ENCODE measurements at places on chromosomes 7 and 10. TPM values are rescaled to one million over a fixed set of nuclear protein-coding genes. Genes with fewer than 3 reads are reported as not detected.

GRCh38 chr7:96838481-96838880, 128.8 kb upstream of the SEM1 start:
- no peak for DNase-seq

DNA sequence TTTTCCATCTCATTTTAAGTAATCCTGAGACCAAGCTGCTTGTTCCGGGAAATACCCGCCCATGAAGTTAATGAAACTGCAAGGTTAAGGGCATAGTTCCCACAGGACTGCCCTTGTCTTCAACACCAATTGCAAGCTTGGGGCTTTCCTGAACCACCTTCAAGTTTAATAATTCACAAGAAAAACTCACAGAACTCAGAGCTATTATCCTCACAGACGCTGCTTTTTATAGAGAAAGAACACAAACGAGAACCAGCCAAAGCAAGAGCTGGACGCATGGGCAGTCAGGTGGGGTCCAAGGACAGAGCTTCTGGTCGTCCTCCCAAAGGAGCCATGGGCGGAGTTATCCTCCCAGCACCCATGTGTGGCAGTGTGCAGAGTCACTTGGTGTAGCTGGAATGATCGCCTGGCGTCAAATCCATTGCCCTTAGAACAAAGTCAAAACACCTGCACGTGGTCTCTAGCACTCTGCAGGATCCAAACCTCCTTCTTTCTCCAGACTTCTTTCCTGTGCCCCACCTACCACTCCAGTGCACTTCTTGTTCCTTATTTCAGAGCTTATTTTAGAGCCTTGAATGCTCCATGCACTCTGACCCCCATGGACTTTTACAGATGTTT, 56.7 kb downstream of the SNX10 start:
- DNase-seq = no peak

- DNase-seq = no peak
Observed at GRCh38 chr10:124150807-124151417, 57.5 kb upstream of the CHST15 start.

- no peak for DNase-seq
Observed at GRCh38 chr7:107450970-107451369, 18.9 kb upstream of the GPR22 start.

DNA sequence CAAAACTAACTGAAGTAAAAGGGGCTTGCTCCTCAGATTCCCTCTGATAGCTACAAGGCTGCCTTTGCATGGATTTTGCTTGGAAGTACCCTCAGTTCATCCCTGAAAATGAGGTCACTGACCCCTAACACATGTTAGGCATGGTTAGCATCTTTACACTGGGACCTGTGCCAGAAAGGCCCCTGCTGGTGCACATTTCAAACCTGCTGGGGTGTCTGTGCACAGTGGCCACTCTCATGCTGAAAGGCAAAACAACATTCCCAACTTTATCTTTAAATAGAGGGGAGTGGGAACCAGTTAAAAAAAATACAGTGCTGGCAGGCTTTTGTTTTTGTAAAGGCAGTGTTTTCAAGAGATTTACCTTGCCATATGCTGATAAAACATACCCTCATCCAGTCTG, 99.1 kb downstream of the ANK3 start:
- DNase-seq = no peak

DNA sequence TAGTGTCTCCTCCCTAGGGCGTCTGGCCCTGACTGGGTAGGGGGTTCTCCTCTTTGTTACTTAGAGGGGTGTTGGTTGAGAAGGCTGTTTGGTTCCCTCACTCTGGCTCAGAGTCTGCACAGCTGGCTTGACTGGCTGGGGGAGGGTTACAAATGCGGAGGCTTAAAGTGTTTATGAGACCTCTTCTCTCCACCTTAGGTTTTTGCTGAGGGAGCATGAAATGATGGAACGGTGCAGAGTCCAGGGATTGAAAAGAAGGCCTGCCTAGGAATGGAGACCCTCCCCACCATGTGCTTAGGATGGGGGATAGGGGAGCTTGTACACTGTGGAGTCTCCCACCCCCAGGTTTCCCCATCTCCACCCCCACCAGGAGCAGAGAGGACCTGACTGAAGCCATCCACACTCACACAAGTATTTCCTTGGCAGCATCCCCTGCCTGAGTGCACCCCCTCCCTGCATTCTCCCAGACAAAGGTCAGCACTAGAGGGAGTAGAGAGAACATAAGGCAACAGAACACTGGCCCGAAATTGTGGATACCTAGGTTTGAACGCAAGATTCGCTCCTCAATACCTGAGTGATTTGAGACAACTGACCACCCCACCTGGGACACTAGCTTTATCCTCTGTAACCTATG, 1.7 kb upstream of the LDB1 start:
- no peak for DNase-seq

- DNase-seq = no peak
Observed at GRCh38 chr10:95545981-95546380, 15.2 kb downstream of the SORBS1 start.

Gene LIPJ
- not detected for total RNA-seq

Gene ACTL6B
- not detected for total RNA-seq

Data from natural killer cell (primary cell).